ENCODE measurements at places on chromosomes 7 and 10. TPM values are rescaled to one million over a fixed set of nuclear protein-coding genes. Genes with fewer than 3 reads are reported as not detected.

Gene C10orf53
- not detected for polyA plus RNA-seq

DNA sequence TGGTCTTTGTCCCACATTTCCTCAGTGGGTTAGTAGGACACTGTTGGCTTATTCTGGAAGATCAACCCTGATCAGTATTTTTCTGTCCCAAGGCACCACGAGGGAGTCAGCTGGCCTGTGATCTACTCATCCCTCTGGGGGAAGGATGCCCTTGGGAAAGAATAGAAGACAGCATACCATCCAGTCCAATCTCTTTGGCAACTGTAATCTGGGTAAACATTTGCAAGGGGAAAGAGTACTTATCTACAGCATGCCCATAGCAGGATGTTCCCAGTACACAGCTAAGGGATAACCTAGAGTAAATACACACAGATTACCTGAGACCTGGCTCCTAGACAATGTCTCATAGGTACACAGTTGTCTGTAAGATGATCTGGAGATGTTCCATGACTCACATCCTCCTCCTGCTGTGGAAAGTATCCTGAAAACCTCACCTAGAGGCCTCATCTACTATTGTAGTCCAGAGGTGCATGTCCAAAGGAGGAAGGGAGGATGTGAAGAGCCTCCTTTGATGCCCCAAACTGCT lies 134.3 kb upstream of the VWC2 start:
- DNase-seq = no peak

- DNase-seq = no peak
Measured at GRCh38 chr7:117424090-117424829, 3.0 kb downstream of the ASZ1 start.

GRCh38 chr7:117780832-117781231 lies 92.4 kb downstream of the CTTNBP2 start:
- DNase-seq = no peak

Gene RINT1
- polyA plus RNA-seq = 17.2 TPM

- DNase-seq = no peak
Measured at GRCh38 chr10:95267251-95267650, 23.6 kb downstream of the PDLIM1 start.
